Activated T-helper 1 cell treated with anti-CD3 and anti-CD28 coated beads, Interleukin-12 subunit alpha, Interleukin-12 subunit beta, Interleukin-2, Interleukin-4 antibody, amounts not matched to agents 30 ng/mL and 10 ng/mL and 1 ng/mL, durations not matched to agents 14 hours and 24 hours and 36 hours (primary cell): ENCODE measurements at places on chromosomes 5 and 9. TPM values are rescaled to one million over a fixed set of nuclear protein-coding genes. Genes with fewer than 3 reads are reported as not detected.

PCDHA4 gene
- total RNA-seq: not detected in 2 replicates

TNPO1 gene
- total RNA-seq: 133 and 142 TPM in 2 replicates

GRCh38 chr5:133387621-133388020, 224.7 kb downstream of the FSTL4 start:
- no peak overlapping the region for H3K4me3 ChIP-seq
- peaks cover 25% of the 10 kb centered on the region for H3K27me3 ChIP-seq
- no peaks in the 10 kb centered on the region for H3K4me1 ChIP-seq
- H3K27ac ChIP-seq: no peak overlapping the region

DNA sequence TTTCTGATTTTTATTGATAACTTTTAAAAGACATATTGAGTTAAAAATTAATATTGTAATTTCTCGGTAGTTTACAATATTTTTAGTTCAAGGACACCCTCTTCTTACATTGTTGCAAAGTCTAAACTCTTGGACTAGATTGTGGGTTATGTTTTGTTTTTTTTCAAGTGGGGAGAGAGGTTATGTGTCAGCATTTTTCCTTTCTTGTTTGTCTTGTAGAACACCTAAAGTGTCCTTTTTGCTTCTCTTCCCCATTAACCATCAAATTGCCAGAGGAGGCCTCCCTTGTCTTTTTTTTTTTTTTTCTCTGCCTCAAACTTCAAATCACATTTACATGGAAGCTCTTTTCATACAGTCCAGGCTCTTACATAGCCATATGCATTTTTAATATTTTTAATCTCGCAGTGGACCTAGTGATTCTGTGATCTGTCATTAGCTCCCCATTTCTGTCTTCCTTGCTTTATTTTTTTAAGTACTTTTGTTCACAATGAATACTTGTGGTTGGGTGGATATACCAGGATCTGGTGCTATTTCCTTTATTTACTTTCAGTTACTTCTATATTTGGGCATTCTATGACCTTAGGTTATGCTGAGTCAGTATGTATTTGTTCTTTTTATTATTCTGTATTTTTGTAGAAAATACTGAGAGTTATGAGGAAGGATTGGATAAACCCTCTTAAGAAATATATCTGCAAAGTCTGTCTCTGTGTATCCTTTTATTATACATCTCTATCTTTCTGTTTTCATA, 2280.6 kb upstream of the ACO1 start:
- no peak overlapping the region for H3K4me3 ChIP-seq
- no peak overlapping the region for H3K27ac ChIP-seq
- no peaks in the 10 kb centered on the region for H3K4me1 ChIP-seq
- H3K27me3 ChIP-seq: no peaks in the 10 kb centered on the region
- H3K36me3 ChIP-seq: no peaks in the 10 kb centered on the region

- DNase-seq: no peak
- H3K36me3 ChIP-seq: no peaks in the 10 kb centered on the region
- H3K27ac ChIP-seq: no peak overlapping the region
- peaks cover 2% of the 10 kb centered on the region for H3K27me3 ChIP-seq
- no peak overlapping the region for H3K4me3 ChIP-seq
Measured at GRCh38 chr9:134213508-134213850, 49.1 kb upstream of the RNU6ATAC start.

DNA sequence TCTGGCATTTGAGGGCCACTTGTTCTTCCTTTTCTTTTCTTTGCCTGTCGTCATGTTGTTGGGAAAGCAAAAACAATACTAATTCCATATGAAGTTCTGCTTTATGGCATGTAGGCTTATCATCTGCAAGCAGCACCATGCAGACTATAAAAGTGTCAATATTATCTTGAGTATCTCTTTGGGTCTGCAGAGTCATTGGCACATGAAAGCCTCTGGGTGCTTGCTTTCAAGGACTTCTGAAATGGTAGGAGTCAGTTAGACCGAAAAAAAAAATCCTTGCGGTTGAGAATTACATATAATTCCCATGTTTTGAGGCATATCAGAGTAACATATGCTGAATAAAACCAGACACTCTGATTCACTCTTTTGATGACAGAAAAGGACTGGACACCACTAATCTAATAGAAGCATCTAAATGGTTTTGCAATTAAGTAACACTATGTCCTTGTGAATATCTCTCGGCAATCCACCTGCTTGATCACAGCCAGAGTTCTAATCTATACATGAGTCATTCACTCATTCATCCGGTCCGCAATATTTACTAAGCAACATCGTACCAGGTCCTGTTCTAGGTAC, 44.4 kb downstream of the GNAQ start:
- H3K36me3 ChIP-seq: peaks cover 9% of the 10 kb centered on the region
- no peak overlapping the region for H3K27ac ChIP-seq
- H3K4me3 ChIP-seq: no peak overlapping the region
- DNase-seq: no peak
